ENCODE measurements at places on chromosomes 1 and 21.

GRCh38 chr1:106225403-106225802, 831.1 kb upstream of the PRMT6 start:
- DNase-seq: no peak

- DNase-seq: no peak
These were observed 23.4 kb downstream of the VAV3 start for GRCh38 chr1:107941531-107941930.

DNA sequence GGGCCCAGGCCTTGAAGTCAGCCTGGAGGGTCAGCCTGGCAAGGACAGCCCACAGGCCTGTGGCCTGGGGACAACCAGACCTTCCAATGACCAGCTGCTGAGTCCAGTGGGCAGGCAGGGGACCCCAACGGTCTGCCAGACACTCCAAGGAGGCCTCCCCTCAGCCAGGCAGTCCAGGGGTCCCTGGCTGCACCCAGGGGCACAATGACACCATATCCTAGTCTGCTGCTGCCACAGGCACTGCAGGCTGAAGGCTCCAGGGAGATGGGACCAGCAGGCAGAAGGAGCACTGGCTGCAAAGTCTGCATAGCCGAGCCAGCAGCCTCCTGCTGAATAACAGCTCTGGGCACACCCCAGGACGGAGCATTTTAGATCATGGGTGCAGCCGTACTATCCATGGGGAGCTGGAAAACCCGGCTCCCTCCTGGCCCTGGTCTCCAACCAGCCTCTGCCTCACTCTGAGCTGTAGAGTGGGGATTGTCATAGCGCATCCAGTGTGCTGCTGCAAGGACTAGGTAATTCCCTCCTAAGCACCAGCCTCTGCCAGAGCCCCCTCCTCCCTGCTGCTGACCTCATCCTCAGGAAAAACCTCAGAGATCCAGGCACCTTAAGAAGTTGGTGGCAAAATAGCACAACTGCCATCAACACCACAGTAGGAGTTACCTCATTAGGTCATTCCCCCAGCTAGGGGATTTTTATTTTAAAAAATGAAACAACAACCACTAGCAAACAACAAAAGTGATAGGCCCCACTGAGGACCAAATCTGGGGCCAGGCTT, 4.8 kb upstream of the LAPTM5 start:
- no peak for DNase-seq

DNA sequence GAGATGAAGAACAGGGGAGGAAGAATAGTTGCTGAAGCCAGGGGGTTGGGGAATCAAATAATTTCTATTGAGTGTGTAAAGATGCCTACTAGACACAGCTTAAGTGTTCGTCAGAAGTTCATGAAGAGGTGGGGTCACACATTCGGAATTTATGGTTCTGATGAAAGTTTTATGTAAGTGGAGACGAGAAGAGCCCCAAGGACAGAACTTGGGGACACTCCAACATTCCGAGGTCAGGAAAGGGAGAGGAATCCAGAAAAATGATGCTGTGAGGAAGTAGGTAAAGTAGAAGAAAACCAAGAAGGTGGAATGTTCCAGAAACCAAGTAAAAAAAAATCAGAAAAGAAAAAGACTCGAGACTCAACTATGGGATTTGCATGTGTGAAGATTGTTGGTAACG, 272.5 kb downstream of the SIPA1L2 start:
- DNase-seq: no peak

- no peak for DNase-seq
These were observed 178.5 kb downstream of the ZC3H11B start for GRCh38 chr1:219434285-219434922.

DNA sequence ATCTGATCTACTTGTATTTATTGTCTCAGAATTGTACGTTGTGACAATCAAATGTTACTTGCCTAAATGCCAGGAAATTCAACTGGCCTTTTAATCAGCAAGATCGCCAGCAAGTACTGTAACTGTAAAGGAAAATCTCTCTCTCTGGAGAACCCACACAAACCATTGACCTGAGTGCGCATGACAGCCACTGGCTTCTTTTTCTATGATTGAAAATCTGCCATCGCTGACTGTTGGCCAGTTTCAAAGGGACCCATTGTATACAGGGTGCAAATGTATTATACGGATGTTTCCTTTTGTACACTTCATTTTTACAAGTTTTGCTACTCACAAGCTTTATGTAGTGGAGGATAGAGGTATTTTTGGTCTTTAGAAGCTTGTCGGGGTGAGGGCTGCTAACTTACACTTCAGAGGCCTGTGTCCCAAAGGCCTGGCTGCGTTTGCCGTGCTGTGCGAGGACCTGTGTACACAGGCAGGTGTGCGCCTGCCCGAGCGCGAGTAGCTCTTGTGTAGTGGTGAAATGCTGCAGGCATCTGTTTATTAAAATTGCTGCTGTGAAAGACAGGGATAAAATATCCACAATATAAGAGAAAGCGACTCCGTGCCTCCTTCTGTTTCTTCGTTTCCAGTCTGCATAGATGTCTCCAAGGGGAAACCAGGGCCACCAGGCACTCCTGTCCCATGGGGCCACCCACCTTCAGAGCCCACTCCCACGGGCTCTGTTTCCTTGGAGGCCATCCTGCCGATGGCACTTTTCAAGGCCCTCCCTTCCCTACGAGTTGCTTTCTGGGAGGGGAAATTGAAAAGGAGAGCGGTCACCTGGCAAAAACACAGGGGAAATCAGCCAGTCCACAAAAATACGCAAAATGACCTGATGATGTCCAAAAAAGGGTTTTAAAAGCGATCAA, 25.3 kb upstream of the TRAPPC10 start:
- DNase-seq: no peak

GRCh38 chr1:43359696-43360095, 915 bp downstream of the CDC20 start:
- no peak for DNase-seq

DNA sequence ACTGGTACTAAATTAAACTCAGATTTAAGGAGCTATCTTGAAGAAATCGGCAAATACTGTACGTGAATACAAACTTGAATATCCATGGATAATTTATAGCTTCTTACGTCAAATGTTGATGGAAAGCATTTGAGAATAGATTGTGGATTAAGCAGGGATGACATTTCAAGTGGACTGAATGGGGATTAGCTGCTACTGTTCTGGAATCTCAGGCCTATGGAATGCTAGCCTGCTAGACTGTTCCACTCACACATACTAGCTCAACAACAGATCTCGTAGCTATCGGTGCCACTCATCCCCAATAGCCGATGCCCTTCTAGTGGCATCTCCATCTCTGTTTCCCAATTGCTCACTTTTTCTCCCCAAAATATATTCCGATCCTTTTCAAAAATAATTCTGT, 62.0 kb upstream of the USP25 start:
- no peak for DNase-seq

- DNase-seq: no peak
These were observed 56.8 kb downstream of the ECE1 start for GRCh38 chr1:21233490-21233889.

DNA sequence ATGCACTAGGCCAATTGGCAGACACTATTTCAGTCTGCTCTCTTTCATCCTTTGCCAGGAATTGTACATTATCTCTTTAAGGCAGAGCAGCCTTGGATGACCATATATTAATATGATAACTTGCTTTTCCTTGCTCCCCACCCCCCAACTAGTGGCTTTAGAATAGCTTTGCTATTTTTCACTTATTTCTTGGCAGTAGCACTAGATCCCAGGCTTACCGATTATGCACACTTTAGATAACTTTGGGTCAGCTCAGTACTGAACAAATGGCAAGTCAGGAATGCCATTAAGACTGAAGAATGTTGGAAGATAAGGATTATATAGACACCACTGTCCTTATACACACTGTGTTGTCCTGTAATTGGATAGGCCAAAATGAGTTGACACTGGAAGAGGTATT, 146.4 kb downstream of the FGGY start:
- DNase-seq: no peak

- no peak for DNase-seq
These were observed 422.6 kb downstream of the NUF2 start for GRCh38 chr1:163744301-163744887.

DNA sequence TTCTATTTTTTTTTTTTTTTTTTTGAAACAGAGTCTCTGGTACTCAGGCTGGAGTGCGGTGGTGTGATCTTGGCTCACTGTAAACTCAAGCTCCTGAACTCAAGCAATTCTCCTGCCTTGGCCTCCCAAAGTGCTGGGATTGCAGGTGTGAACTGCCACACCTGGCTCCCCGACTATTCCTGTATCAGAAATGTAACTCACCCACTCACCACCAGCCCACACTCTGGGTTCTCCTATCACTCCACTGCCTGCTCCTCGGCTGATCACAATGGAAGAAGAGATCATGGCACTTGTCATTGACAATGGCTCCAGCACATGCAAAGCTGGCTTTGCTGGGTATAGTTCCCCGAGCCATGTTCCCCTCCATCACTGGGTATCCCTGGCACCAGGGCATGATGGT, 15.9 kb downstream of the RABIF start:
- DNase-seq: no peak

DNA sequence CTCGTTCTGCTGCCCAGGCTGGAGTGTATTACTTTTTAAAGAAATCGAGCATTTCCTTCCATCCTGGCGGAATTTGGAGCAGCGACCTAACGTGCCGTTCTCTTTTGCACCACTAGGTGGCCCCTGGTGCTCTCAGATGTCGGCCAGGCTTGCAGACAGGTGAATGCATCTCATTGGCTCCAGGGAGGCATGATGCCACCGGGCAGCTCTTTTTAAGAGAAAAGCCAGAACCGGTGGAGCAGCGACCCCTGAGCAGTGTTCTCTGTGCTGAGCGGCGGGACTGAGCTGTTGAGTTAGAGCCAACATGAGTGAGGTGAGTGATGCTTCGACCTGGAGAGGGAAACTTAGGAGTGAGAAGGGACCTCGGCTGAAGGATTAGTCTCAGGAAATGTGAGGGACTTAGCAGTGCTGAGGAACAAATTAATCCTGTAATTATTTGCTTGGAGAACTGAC, at the start of gene PCP4:
TSS of gene PCP4 (plus strand) at position 241 of the 453 bp plus-strand sequence. CDS start at position 305, 64 bp downstream.
- DNase-seq: no peak

DNA sequence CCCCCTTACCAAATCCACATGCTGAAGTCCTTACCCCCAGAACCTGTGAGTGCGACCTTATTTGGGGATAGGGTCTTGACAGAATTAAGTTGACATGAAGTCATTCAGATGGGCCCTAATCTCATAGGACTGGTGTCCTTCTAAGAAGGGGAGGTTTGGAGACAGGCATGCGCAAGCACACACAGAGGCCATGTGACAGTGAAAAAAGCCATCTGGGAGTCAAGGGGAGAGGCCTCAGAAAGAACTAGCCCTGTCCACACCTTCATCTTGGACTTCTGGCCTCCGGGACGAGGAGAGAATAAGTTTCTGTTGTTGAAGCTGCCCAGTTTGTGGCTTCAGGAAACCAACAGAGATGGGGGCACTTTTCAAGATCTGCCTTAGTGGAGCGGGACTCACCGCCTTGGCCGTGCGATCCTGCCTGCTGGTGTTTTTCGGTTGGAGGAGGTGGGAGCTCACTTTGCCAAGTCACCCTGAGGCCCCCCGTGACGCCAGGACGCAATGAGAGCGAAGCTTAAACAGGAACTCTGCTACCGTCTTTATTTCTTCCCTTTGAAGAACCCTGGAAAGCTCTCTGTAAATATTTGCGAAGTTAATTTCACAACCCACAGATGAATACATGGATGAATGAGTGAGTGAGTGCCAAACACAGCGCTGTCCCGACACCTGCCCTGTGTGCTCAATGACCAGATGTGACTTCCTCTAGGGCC, 42.5 kb upstream of the C1orf174 start:
- peak; percentile 24 for DNase-seq

DNA sequence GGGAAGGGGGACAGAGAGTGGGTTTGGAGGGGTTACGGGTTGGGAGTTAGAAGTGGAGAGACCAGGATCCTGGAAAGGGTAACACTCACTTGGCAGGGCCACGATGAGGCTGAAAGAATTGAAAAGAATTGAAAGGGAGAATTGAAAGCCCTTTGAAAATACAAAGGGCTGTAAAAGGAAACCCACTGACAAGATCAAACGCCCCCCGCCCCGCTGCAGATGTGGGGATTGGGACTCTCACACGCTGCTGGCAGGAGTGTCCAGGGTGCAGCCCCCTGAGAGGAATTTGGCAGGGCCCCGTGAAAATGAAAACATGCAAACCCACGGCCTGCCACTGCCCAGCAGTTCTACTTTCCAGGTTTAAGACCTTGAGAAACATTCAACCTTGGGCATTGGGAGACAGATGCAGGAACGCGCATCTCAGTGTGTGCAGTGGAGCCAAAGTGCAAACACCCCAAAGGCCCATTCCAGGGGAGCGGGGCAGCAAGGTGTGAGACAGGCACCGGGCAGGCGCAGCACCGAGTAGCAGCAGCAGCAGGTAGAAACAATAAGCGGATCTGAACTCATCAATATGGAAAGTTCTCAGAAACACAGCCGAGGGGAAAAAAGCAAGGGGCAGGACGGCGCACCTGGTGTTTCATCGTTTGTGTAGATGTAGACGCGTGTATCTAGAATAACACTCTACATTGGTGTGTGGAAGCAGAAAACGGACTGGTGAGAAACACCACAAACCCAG, 8.3 kb upstream of the TNFRSF1B start:
- no peak for DNase-seq

GRCh38 chr1:21670059-21670881, 1.1 kb upstream of the RAP1GAP start:
- no peak for DNase-seq

- DNase-seq: no peak
These were observed 105.7 kb upstream of the COL6A1 start for GRCh38 chr21:45875881-45876280.

GRCh38 chr1:70358921-70359564, 4.5 kb upstream of the ANKRD13C start:
- DNase-seq: no peak

- DNase-seq: no peak
These were observed 523.4 kb downstream of the PTBP2 start for GRCh38 chr1:97245026-97245425.

DNA sequence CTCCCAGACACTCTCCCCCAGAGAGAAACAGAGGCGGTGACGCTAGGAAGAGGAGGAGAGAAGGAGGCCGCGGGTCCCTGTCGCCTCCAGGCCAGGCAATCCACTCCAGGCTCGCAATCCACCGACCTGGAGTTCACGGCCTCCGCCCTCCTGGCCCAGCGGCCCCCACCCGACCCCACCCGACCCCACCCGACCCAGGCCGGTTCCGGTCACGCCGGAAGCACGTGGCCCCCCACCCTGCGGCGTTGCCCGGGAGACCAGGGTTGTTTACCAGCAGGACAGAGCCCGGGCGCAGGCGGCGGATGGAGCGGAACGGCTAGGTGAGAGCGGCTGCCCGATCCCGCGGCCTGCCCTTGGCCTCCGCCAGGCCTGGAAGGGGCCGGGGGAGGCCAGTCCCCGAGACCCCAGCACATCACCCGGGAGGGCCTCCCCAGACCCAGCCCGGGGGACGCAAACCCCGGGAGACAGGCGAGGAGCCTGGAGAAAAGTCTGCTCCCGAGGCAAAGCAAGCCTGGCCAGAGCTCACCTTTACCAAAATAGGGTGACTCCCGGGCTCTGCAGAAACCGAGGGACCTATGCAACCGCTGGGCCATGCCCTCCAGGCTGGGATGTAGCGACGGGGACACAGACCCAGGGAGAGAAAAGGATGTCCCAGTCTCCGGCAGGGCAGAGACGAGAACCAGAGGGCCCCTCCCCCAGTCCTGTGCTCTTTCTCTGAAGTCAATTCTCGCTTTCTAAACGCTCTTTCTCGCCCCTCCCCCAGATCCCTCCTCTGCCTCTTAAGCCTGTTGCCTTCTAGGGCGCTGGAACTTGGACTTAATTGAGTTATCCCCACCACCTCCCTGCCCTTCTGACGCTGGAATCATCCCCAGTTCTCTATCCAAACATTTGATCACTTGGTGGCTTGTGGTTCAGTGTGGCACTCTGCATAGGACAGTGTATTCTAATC, at the start of the genes PLA2G2C and UBXN10:
TSS of gene PLA2G2C (minus strand) at position 685 of the 949 bp plus-strand sequence. CDS start 9,155 bp downstream, outside the sequence.
TSS of gene UBXN10 (plus strand) at position 263 of the 949 bp plus-strand sequence. CDS start 4,466 bp downstream, outside the sequence.
- DNase-seq: no peak

GRCh38 chr1:92623187-92623778, 136.6 kb upstream of the GFI1 start:
- no peak for DNase-seq

GRCh38 chr1:153805042-153805745, 30.0 kb downstream of the SLC27A3 start:
- DNase-seq: no peak
